ENCODE measurements at places on chromosomes 5 and 9. TPM values are rescaled to one million over a fixed set of nuclear protein-coding genes. Genes with fewer than 3 reads are reported as not detected.

The OLFML2A gene
- 4.0 TPM for polyA plus RNA-seq

The SMIM23 gene
- 24.4 TPM for polyA plus RNA-seq

- no peaks in the 10 kb centered on the region for H3K36me3 ChIP-seq
- H3K27me3 ChIP-seq, result no peaks in the 10 kb centered on the region
- no peak overlapping the region for H3K4me3 ChIP-seq
- H3K4me1 ChIP-seq, result peaks cover 29% of the 10 kb centered on the region
These were observed 32.9 kb upstream of the STXBP1 start for GRCh38 chr9:127578952-127579853.

DNA sequence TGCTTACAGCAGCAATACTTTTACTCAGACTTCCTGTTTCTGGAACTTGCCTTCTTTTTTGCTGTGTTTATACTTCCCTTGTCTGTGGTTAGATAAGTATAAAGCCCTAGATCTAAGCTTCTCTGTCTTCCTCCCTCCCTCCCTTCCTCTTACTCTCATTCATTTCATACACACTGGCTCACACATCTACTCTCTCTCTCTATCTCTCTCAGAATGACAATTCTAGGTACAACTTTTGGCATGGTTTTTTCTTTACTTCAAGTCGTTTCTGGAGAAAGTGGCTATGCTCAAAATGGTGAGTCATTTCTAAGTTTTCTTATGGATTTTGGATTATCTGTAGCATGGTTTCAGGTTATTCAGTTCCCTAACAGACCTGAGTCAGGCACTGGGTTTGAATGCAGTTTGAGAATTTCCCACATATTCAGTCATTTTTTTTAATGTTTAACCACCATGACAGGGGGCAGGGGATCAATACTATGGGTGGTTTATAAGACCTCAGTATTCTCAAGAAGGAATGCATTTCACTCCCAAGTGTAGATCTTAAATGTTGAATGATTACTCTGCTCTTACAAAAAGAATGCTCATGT is at the start of gene IL7R:
IL7R (plus strand) TSS at position 127 of the 587 bp plus-strand sequence; CDS start at position 214, 87 bp downstream.
- no peaks in the 10 kb centered on the region for H3K27me3 ChIP-seq
- no peak within 1 kb of the TSS for H3K27ac ChIP-seq
- DNase-seq, result no peak
- no peak within 1 kb of the TSS for H3K4me3 ChIP-seq
- H3K36me3 ChIP-seq, result no peaks in the 10 kb centered on the region

GRCh38 chr5:50995285-50995942 is 329.0 kb downstream of the PARP8 start:
- no peak for DNase-seq
- no peaks in the 10 kb centered on the region for H3K4me1 ChIP-seq
- no peaks in the 10 kb centered on the region for H3K27me3 ChIP-seq
- H3K36me3 ChIP-seq, result no peaks in the 10 kb centered on the region

GRCh38 chr5:166722939-166723338 is 1568.5 kb upstream of the WWC1 start:
- no peaks in the 10 kb centered on the region for H3K4me1 ChIP-seq
- DNase-seq, result no peak
- H3K4me3 ChIP-seq, result no peak overlapping the region
- H3K27ac ChIP-seq, result no peak overlapping the region
